ENCODE measurements at places on chromosomes 1 and 21. TPM values are rescaled to one million over a fixed set of nuclear protein-coding genes. Genes with fewer than 3 reads are reported as not detected.

The COP1 gene
- 68.5 TPM for total RNA-seq

The DNTTIP2 gene
- 32.5 TPM for total RNA-seq

The CDK18 gene
- 0.46 TPM for total RNA-seq

The ALDH4A1 gene
- total RNA-seq = 12.9 TPM

The OR2T34 gene
- not detected for total RNA-seq

The PLA2G2A gene
- not detected for total RNA-seq

The ANKRD35 gene
- total RNA-seq = 0.32 TPM

The ELAPOR1 gene
- 0.32 TPM for total RNA-seq

The PRR9 gene
- total RNA-seq = not detected

The PROK1 gene
- not detected for total RNA-seq

The DMBX1 gene
- total RNA-seq = not detected

The GJB5 gene
- total RNA-seq = not detected

The GUCA2B gene
- total RNA-seq = not detected

The ZYG11A gene
- total RNA-seq = 0.65 TPM

The MYCL gene
- 2.3 TPM for total RNA-seq

The ASB17 gene
- total RNA-seq = not detected

The RAB7B gene
- 0.15 TPM for total RNA-seq

The IL10 gene
- total RNA-seq = not detected

The PDE9A gene
- total RNA-seq = 0.30 TPM

The GJA8 gene
- not detected for total RNA-seq

The CD1D gene
- total RNA-seq = not detected

The ROR1 gene
- total RNA-seq = 12.7 TPM

The LENEP gene
- total RNA-seq = not detected

The RABGAP1L gene
- total RNA-seq = 26.3 TPM

The FCRL4 gene
- not detected for total RNA-seq

The OR14K1 gene
- total RNA-seq = not detected

The NOS1AP gene
- total RNA-seq = 1.1 TPM

The CFAP126 gene
- total RNA-seq = not detected

The CDKN2C gene
- total RNA-seq = 20.2 TPM

The SLC1A7 gene
- not detected for total RNA-seq

The TFF2 gene
- total RNA-seq = not detected

The LYPD8 gene
- total RNA-seq = not detected

The TSPAN1 gene
- 2.0 TPM for total RNA-seq

The PRAMEF9 gene
- not detected for total RNA-seq

The UBXN10 gene
- total RNA-seq = not detected

The MROH9 gene
- total RNA-seq = not detected

The NEK2 gene
- total RNA-seq = 33.9 TPM

The SLAMF9 gene
- total RNA-seq = not detected

The PTGS2 gene
- 12.7 TPM for total RNA-seq

All from epithelial cell of umbilical artery (primary cell).